Renal cortex interstitium (tissue), 15 donors: ENCODE measurements at places on chromosomes 3 and 15. TPM values are rescaled to one million over a fixed set of nuclear protein-coding genes. Genes with fewer than 3 reads are reported as not detected.

DNA sequence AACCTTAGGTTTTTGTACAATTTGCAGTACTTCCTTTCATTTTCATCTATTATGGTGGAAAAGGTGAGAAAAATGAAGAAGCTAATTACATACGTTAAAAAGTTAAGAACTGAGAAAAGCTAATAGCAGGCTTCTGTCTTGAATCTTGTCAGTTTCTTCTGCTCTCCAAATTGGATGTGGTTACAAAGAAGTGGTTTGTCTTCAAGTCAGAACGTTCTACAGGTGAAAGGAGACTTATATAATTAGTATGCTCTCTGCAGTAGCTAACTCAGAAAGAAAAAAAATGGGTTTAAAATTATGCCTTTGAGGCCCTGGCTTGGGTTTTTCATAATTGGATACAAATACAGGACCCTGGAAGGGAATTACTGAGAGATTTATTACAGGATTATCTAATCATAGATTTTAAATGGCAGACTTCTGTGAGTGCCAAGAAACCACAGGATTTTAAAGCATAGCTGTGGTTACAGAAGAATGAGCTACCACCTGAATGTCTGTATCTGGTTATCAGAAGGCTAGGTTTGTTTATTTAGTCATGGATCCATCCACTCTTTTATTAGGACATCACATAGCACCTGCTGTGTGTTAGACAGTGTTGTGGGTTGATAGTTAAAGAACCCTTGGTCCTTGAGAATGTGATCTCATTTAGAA is 528.1 kb upstream of the MCTP2 start:
- no peak for DNase-seq

SLTM gene
- polyA plus RNA-seq = 154 TPM

DNA sequence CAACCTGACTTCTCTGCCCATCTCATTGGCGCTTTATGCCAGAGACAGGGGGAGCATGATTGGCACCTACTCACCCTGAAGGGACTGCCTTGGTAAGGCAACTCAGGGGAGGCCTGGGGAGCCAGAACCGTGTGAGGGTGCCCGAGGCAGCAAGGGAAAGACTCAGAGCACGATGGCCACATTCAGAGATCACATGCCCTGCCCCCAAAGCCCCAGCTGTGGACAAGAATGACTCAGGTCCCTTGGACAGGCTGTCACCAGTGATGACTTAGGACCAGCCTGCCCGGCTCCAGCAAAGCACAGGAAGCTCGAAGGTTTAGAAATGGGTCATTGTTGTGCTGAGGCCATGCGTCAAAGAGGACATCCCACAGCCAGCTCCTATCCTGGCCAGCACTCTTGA is 49.1 kb upstream of the LIMD1 start:
- DNase-seq = no peak

DNA sequence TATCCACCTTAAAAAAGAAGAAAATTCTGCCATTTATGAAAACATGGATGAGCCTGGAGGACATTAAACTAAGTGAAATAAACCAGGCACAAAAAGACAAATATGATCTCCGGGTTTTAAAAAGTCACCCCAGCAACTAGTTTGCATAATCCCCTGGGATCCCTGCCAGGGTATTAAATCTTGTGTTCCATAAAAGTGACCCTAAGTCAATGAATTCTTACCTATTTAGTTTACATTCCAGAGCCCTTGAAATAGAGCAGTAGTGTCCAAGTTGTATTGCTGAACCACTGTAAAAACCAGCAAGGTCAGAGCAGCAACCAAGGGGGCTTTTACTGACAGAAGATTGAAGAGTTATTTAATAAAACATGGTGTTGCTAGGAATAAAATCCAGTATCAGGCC is 716.8 kb upstream of the BCHE start:
- no peak for DNase-seq

DNA sequence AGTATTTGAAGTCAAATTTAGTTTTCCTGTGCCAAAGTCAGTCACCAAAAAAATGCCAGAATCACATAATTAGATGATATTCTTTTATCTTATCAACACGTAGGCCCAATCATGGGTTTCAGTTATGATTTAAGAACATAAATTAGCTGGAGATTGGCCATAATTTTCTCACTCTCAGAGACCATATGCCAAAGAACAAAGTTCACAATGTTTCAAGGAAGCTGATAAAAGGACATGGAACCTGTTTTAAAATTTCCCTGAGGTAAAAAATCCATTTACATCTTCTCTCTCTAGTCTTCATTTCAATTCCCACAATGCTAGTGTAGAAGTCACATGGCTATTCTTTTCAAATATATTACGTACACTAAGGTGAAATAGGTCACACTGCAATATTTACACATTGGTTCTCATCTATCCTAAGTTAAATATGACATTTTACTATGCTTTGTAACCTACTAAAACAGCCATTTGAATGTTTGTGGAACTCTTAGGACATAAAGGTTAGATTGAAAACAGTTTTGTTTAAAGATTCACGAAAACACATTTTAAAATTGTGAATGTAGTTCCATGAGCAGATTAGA is 42.7 kb upstream of the DCUN1D1 start:
- DNase-seq = no peak

ISL2 gene
- polyA plus RNA-seq = 0.17 TPM
